ENCODE measurements at places on chromosomes 2 and 18.

GRCh38 chr2:28620801-28621171, 124.9 kb downstream of the PLB1 start:
- DNase-seq, result no peak

DNA sequence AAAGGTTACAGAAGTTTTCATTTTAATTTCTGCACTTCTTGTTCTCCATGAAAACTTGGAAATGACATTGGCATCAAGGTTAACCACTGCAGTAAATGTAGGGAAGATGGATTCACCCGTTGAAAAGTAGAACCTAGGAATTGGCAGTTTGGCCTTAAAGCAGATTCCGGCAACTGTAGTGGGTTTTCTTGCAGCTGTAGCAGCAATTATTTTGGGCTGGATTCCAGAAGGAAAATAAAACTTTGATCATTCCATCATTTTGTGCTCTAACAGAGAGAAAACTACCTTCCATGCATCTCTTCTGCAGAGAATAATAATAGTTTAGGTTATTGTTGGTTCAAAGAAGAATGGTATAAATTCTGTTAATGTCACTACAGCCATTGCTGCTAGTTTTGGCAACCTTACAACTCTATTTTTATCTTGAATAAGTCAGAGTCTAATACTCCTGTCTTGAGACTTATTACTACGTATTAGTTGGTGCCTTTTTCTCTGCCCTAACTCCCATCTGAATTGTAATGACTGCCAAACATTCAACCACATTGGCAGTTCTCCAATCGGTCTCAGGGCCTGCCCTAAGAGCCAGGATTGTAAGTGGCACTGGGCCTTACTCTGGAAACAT, 178.1 kb upstream of the PIEZO2 start:
- no peak for DNase-seq

- no peak for DNase-seq
These were observed 84.5 kb downstream of the FSHR start for GRCh38 chr2:49069829-49070228.

DNA sequence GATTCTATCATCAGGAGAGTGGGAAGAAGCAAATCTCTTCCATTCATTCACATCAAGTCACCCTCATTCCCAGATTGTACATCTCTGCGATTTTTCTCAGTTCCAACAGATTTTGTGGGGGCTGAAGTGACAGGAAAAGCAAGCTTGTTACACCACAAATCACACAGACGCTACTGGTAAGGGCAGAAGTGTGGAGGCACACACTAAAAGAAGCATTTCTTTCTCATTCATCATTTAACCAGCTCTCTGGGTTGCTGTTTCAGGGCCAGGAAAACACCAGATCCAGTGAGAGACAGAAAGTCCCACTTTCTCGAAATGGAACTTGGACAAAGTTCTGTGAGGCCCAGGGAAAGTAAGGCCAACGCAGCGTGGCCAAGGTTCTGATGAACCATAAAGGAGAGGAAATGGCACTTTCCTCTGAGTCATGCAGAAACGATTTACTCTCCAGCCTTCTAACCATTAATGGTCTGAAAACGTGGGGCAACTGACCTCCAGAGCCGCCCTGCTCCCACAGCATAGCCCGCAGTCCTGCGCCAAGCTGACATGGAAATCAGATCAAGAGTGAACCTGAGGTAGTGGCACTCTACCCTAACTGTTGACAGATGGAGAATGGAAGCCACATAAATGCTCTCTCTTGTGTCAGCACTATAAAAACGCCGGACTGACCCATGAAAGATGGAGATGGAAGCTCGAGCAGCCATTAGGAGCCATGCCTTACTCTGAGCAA, 191.0 kb downstream of the C1D start:
- DNase-seq, result no peak

DNA sequence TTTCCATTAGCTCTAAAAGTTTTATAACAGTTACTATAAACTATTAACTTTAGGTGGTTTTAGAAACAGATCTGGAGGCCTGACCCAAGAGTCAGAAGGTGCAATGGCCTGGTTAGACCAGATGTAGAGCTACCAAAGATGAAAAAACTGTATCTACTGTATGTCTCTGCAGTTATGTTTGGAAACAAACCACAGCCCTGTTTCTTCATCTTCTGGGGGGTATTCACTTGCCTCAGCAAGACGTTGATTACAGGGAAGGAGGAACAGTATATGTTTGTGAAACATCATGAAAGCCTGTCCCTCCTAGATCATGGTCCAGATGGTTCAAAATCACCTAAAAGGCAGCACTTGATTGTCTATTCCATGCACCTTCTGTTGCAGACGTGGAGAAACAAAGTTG, 220.2 kb downstream of the SUCLG1 start:
- no peak for DNase-seq

DNA sequence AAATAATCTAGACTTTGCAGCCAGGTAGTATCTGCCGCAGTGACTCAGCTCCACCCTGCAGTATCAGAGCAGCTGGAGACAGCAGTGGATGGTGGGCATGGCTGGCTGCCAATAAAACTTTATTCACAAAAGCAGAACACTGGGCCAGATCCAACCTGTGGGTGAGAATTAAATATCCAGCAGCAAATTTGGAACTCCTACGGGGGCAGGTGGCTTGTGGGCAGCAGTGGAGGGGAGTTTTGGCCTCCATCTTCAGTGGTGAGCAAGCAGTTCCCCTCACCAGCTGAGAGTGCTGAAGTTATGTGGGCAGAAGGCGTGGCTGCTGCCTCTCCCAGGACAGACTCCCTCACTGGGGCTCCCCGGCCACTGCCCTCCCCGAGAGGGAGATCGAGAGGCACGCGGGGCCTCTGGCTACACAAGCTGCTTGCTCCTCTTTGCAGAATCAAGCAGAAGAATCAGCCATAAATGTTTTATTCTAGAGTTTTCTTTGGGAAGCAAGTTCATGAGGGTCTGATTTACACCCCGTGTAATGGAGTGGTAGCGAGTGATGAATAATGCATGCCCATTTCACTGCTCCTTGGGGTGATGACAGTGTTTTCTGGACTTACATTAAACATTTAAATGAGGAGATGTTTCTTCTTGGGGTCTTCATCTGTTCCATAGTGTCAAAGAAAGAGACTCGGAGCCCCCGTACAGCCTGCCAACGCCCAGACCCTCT, 204.3 kb downstream of the SEPTIN10 start:
- no peak for DNase-seq

GRCh38 chr2:161992531-161992930, 81.5 kb downstream of the DPP4 start:
- DNase-seq, result no peak

Measured in skin of body (tissue), 3 donors.